ENCODE measurements at places on chromosomes 16 and 17.

DNA sequence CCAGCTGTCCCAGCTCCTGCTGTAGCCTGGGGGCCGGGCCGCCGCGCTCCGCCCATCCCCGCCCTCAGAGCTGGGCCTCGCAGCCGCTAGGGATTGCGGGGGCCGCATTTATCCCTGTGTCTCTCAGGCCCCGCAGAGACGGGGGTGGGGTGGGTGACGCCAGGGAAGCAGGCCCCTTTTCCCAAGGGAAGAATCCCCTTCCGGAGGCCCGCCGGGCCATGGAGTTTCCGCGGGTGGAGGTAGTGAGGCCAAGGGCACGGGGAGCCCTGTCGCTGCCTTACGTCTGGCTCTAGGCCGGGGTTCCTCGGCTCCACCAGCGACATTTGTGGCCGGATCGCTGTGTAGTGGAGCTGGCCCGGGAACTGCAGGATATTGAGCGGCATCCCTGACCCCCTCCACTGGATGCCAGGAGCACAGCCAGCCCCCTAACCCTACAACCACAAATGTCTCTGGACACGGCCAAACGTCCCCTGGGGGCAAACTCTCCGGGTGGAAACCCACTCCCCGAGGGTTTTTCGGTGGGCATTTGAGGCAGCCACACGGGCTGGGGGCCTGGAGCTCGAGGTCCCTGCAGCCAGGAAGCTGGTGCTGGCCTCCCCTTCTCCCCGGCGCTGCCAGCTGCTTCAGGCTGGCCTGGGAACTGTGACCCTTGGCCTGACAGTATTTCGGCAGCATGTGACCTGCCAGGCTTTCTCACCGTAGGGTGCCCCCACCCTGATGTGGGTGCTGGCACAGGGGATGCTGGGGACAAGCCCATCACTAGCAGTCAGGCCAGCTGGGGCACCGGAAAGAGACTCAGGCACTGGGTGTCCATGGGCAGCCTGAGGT, 12.0 kb upstream of the CD300A start:
- DNase-seq = no peak

- DNase-seq = no peak
These were observed 8.9 kb upstream of the KRT19 start for GRCh38 chr17:41536741-41537613.

DNA sequence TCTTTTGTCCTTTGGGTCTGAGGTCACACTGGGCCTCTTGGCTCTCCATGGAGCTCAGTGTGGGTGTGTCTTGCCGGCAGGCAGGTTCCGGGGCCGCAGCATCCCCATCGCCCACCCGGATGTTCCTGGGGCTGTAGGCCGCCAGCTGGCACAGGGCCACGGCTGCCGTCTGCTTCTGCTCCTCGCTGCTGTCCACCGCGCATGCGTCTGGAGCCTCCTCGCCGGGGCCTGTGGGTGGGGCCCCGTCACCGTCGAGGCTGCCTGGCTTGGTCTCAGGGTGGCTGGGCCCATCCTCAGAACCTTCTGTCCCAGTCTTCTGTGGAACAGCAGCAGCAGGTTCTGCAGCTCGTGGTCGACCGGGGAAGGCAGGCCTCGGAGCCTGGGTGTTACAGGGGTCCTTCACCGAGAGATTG, 9.6 kb downstream of the ZNF750 start:
- DNase-seq = no peak

GRCh38 chr16:17360693-17361122, 110.1 kb downstream of the XYLT1 start:
- no peak for DNase-seq

- DNase-seq = no peak
These were observed 55.8 kb upstream of the B4GALNT2 start for GRCh38 chr17:49076573-49077384.

GRCh38 chr16:50270510-50271147, 4.3 kb downstream of the ADCY7 start:
- DNase-seq = no peak

- DNase-seq = peak; percentile 85
These were observed 27.3 kb downstream of the KDM8 start for GRCh38 chr16:27230562-27231001.

DNA sequence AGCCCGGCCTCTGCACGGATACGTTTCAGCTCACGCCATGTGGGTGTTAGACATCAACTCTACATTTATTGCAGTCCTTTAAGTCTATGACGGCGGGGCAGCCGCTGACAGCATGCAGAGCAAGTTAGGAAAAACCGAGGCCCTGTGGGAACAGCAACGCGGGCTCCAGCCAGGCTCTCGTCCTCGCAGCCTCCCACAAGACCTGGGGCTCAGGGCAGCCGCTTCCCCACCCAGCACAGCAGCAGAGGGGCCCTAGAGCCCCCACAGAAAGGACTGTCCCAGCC, 3.7 kb upstream of the MRPS34 start:
- DNase-seq = no peak

DNA sequence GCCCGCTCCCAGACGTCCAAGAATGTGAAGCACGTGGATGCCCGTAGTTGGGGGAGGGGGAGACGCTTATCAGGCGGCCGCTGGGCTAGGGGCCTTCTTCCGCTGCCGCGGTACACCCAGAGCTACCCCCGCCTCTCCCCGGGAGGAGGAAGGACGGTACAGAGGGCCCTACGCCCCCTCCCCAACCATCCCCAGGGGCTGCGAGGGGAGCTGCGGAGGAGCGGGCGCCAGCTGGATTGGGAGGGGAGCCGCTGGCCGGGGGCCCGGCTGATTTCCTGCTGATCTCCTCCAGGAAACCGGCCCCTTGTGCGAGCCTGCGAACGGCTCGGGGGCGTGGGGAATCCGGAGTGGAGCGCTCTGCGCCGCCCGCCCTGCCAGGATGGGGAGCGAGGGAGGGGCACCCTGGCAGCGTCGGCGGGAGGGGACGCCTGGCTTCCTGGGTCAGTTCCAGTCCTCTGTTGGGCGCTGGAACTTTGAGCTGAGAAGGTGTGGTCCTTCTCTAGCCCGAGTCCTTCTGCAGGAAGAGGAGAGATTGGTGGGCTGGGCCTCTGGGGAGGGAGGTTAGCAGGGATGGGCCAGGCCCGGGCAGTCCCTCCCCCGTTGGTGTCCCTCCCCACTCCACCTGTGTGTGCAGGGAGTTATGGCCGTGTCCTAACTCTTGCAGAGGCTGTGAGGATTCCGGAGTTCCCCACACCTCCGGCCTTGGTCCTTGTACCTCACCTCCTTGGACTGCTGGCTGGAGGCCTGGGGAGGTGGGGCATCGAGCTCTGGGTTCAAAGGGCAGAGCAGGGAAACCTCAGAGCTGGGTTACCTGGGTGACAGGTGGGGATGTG, 19.2 kb downstream of the GJD3 start:
- DNase-seq = no peak

- peak; percentile 42 for DNase-seq
These were observed at the start of gene DNAI2 for GRCh38 chr17:74274060-74274708. Gene DNAI2, plus strand, starts transcription at chr17:74274234. Its CDS starts 7,584 bp downstream, at chr17:74281818.

All from CD4-positive, alpha-beta T cell treated with Interleukin-15 for 4 hours (primary cell).